ENCODE measurements at places on chromosomes 11 and 22.

GRCh38 chr11:3882655-3883054 lies 27.2 kb downstream of the STIM1 start:
- no peak for DNase-seq

GRCh38 chr11:35725885-35726284 lies 63.3 kb downstream of the TRIM44 start:
- DNase-seq, result no peak

GRCh38 chr22:30636226-30637077 lies 871 bp downstream of the SLC35E4 start:
- DNase-seq, result peak; percentile 43

- no peak for DNase-seq
Measured at GRCh38 chr11:1152316-1153104, 5.2 kb upstream of the MUC5AC start.

DNA sequence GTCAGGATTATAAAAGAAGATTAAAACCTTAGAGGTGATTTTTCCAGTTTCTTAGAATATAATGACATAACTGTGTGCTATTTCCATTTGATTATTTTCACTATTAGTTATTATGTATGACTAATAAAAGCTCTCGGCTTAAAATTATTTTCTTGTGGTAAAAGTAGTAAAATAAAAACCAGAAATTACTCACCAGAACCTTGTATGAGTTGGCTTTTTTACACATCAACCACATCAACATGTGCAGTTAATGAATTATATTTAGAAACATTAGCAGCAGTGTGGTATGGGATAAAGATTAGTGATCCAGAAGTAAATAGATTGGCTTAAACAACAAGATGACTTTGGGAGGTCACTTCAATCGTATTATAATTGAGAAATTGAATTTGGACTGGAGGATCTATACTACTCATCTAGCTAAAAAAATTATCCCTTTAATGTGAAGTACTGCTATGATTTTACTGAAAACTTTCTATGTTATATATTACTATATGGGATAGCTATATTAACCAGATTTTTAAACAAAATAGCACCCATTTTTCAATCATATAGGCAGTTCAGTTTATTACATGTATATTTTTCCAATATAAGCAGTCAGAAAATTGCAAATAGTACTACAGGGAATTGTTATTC lies 2.8 kb upstream of the BCO2 start:
- DNase-seq, result no peak

DNA sequence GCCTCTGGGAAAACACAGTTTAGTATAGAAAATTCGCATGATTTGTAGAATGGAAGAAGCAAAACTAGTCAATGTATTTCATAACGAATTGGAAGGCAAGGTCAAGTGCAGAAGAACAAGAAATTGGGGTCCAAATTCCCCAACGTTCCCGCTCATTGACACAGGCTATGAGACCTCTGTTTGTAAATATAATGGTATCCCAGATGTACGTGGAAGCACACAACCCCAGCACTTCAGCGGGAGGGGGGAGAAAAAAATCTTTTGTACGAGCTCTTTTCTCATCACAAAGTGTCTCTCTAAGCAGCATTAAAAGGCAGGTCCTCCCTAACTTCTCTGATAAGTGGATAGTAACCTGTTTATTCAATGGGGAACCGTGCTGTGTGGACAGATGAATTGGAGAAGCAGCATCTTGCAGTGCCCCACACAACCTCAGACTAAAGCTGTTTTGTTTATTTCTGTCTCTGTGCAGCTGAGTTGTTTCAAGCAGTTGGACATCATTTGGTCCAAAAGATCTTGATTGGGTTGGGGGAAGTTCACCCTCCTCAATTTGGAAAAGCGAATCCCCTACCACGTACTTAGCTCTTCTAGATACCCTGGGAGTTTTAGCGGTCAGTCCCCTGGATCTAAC lies 1.1 kb upstream of the GAB2 start:
- peak; percentile 15 for DNase-seq

GRCh38 chr11:34806875-34807274 lies 109.3 kb downstream of the APIP start:
- no peak for DNase-seq

DNA sequence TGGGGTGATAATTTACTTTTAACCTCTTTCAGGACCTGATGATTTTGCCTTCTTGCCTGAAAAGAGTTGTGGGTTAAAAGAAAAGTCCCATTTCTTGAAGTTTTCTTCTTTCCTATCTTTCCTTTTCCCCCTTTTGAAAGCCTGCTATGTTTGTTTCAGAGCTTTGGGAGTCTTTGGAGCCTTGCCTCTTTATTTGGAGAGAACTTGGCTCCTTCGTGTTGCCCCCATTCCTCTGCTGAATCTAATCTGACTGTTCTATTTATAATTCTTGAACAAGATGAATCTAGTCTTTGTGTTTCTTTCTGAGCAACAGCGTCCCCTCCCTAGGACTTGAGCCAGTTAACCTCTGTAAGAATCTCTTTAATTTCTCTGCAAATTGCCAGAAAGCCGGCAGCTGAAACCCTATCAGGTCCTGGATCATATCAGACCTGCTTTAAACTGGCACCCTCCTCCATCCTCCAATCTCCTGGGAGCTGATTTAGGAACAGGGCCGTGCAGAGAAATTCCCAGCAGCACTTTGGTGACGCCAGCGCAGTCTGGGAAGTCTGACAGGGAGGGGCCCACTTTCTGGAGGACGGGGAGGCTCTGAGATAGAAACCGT lies 289.1 kb upstream of the SORL1-AS1 start:
- DNase-seq, result no peak

GRCh38 chr11:32830413-32830738 lies 649 bp downstream of the PRRG4 start:
- no peak for DNase-seq

Measured in NAMALWA (cell line).